ENCODE measurements at places on chromosomes 13 and 19.
A peak's percentile ranks its signal among the peaks of the same experiment; 100 is the strongest.

- DNase-seq, result peak; percentile 52
Observed at GRCh38 chr13:27960362-27961226, 8.5 kb downstream of the CDX2 start.

DNA sequence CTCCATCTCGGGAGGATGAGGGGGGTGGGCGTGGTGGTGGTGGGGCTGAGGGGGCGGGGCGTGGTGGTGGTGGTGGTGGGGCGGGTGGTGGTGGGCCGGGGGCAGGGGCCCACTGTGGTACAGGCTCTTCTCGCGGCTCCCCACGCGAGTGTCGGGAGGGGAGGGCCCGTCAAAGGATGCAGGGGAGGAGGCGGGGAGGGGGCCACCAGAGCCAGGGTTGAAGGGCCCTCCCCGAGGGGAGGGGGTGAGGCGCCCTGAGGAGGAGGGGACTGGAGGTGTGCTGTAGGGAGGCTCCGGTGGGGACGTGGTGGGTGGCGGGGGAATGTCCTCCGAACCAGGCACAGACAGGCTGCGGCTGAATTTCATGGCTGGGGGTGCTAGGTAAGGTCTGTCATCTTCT lies 19.6 kb downstream of the C19orf81 start:
- no peak for DNase-seq

GRCh38 chr13:44273991-44274770 lies 99.4 kb upstream of the SERP2 start:
- DNase-seq, result peak; percentile 24

- no peak for DNase-seq
Observed at GRCh38 chr19:18158467-18158866, 5.5 kb downstream of the PIK3R2 start.

DNA sequence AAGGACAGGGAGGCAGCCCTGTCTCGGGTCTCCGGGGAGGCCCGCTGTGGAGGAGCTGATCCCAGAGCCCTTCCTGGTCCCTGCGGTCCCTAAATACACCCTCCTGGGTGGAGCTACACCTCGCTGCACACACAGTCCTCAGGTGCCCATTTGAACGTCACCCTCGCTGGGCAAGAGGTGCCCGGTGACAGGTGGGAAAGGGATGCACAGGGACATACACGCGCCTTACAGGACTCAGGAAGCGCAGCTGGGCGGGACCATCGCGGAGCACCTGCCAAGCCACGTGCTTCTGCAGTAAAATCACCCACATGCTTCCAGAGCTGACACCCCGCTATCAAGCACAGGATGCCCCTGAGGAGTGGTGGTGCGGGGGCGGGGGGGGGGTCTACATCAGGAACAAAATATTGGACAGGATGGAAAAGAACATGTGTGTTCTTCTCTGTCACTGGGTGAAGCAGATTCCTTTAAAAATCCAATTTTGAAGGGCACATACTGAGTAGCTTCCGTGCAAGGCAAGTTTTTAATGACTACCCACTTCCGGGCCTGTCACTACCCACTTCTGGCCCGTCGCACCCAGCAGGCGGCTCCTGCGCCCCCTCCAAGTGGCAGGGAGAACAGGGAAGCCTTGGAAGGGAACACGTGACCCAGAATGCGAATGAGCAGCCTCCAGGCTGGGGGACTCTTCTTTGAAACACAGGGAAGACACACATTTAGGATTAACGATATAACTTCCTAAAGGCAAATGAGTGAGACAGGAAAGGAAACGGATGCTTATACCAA lies 78.9 kb downstream of the COL4A1 start:
- no peak for DNase-seq

DNA sequence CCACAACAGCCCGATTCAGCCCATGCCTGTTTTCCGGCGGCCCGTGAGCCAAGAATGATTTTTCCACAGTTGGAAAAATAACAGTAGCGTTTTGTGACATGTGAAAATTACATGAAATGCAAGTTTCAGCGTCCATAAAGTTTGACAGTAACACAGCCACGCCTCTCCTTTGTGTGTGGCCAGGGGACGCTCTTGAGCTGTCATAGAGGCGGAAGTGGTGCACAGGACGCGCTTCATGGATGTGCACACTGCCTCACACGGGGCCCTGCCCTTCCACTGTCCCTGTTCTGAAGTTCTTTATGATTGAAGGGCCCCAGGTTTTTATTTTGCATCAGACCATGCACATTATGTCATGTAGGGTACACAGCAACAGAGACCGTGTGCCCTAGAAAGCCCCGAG lies 12.4 kb upstream of the ELAVL1 start:
- peak; percentile 9 for DNase-seq

DNA sequence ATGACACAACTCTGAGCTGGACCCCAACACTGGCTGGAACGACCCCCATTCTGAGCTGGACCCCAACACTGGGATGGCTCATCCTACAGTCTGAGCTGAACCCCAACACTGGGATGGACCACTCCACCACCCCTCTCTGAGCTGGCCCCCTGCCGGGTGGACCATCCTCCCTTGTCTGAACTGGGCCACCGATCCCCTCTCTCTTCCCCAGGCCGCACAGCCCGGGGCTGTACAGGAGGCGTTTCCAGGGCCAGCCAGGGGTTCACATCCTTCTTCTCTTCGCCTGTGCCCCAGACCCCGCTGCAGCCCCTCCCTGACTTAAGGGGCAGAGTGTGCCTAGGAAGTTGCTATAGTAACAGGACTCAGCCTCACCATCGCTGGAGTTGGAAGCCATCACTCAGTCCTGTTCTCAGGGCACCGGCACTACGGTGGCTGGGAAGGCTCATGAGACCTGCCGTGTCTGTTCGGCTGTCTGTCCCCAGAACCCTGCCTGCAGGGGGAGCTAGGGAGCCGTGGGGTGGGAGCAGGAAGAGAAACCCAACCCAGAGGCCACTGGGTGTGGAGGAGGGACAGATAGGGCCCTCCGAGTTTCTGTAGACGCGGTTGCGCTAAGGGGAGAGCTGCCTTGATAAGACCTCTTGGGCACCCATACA lies 3.7 kb downstream of the PRKACA start:
- DNase-seq, result peak; percentile 39

DNA sequence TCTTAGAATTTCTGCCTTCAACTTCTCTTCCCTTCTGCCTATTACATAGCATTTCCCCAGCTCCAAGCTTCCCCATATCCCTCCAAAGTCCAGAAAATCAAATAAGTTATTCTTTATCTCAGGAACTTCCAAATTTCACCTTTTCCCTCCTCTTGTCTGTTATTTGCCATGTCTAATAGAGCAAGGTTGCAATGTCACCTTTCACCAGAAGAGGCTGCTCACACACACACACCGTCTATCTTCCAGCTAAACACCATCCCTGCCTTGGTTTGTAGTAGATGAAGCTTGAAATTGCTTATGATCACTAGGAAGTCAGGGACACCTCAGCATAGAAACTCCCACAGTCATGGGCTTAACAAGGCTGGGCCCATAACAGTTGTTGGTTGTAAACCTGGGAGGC lies 48.4 kb downstream of the ZNRF4 start:
- DNase-seq, result no peak

DNA sequence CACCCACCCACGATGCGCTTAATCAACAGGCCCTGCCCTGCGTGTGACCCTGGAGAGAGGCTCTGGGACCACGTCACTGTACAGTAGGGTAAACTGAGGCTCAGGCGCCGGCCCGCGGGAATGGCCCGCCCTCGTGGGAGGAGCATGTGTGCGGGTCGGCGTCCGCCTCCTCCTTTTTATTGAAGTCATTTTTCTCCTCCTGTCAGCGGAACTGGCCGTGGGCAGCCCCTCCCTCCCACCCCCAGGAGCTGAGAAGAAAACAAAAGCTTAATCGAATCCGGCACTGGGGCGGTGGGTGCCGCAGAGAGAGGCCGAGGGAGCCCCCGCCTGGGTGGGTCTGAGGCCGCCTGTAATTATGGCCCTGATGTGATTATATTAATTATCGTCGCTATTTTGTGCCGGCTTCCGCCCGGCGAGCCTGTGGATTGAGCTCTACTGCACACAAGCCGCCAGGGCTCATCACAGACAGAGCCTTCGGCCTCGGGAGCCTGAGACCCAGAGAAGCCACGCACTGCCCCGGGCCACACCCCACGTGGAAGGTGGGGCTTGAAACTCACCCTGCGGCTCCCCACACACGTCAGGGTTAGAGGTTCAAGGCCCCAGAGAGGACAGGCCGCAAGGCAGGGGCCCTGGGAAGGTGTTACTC lies 7.0 kb downstream of the C2CD4C start:
- no peak for DNase-seq

- no peak for DNase-seq
Observed at GRCh38 chr13:34048652-34049051, 230.7 kb downstream of the RFC3 start.

DNA sequence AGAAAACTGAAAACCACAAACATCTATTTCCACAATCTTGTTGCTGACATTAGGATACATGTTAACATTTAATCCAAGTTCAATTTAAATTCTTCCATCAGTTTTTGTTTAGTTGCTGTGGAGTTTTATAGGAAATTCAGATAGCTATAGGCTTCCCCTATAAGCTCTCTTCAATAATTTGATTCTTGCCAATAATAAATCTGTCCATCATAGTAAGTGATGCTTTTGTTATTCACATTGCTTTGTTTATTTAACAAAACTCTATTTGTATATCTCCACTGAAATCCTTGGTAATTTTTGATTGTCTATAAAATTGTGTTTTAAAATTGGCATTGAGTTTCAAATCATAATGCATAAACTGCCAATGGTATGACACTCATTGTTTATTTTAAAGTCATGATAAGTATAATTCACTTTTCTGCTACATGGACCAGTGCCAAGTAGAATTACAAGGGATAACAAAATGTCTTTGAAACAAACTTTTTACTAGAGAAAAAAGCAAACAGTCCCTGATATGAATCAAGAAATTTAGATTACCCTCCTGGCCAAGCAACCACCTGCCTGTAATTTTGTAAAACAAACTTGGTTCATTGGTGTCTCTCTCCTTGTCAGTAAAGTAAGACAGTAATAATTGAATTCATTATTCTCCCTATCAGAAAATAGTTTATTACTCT lies 577.3 kb upstream of the GPC6 start:
- DNase-seq, result no peak

DNA sequence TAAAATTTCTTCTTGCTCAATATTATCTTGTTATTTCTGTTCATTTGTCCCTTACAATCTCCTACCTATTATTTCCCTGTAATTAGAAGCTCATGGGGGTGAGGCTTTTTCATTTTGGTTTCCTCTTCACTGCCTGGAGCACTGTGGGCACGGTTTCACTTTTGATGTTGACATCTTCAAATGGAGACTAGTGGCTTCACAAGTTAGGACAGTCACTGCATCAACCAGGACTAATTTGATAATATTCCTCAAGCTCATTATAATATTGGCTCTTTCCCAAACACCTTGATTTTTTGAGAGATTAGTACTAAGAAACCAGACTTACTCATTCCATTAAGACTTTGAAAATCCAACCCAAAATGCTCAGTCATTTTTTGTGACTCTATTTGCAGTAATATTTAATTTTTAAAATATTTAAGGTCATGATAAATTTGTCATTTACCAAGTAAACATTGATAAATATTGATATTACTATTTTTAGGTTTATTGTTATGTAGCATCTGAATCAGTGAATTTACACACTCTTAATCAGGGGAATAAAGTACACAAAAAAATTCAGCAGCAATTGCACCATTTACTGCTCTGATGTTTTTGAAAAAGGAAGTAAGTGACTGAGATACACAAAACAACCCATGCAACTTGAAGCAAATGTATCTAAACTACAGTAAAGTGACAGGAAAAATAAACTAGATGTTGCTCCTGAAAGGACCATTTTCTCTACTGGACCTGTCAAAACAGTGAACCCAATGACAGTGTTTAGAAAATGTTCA lies 28.8 kb upstream of the RCBTB2 start:
- DNase-seq, result no peak

DNA sequence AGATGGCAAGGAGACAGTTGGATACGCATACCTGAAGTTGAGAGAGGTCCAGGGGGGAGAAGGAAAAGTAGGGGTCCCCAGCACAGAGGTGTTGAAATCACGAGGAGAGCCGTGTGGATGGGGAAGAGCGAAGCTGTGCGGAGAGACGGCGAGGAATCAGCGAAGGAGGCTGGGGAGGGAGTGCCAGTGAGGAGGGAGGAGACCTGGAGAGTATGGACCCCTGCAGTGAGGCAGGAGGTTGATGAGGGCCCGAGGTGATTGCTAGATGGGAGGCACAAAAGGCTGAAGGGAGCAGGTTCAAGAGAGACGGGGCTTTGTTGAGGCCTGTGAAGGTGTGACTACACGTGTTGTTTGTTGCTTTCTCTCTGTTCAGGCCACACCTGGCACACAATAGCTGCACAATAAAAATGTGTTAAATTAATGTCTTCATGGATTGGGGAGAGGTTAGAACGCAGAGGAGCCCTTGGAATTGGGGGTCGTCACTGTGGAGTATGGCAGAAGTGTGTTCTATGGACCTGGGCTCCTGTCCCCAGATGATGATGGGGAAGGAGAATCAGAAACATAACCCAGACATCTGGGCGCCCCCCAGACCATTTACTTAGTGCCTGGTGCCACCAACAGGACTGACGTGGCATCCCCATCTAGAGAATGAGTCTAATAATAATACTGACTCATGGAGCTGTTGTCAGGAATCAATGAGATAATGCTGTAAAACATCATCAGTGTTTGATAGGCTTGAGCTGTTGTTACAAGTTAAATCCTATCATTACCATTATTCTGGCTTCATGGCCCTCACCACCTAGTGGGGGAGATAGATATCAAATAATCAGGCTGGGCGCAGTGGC lies 137.5 kb downstream of the SIPA1L3 start:
- no peak for DNase-seq

DNA sequence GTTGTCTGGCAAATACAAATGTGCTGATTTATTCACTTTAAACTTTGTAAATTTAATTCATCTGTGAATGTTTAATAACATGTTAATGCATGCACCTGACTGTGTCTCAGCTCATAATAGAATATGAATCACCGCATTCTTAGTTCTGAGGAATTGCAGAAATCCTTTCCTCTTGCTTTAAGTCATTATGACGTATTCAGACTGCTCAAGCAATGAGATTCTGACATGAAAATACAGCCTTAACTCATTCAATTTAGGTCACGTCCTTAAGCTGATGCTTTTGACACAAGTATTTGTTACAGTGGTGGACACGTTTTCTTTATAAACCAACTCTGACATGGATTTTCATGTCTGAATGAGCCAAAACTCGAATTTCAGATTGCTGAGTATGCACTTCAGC lies 541.0 kb upstream of the KLF12 start:
- no peak for DNase-seq

DNA sequence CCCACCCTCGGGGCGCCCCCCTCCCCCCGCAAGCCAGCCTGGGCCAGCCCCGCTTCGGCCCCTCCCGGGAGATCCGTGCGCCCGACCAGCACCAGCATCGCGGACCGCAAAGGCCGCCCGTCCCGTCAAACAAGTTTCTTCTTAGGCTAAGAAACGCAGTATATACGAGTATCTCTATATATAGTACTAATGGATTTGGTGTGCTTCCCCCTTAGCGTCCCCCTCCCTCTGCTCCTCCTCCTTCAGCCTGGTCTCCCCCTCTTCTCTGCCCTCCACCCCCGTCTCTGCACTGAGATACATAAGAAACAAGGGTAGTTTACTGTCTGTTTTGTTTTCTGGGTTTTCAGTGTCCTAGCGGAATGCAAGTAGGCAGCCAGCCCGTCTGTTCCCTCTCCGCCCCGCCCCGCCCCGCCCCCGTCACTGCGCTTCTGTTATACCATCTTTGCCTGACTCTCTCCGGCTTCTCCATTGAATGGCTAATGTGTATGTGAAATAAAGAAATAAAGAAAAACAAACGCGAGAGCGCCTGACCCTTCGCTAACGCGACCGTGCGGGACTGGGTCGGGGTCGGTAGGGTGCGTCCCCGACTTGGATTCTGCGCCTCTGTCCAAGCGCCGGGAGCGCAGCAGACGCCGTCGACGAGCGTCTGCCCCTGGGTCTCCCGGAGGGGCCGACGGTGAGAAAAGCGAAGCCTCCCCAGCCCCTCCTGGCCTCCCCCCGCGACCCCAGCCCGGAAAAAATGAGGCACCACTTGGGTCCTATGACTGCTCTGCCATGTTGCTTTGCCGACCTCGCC lies 4.2 kb downstream of the LYL1 start:
- no peak for DNase-seq
